Stimulated activated CD4-positive, alpha-beta T cell treated with anti-CD3 and anti-CD28 coated beads, Interleukin-12 subunit alpha, Interleukin-12 subunit beta, amount 100 ng/mL, for 48 hours (primary cell): ENCODE measurements at places on chromosomes 2 and 18.

DNA sequence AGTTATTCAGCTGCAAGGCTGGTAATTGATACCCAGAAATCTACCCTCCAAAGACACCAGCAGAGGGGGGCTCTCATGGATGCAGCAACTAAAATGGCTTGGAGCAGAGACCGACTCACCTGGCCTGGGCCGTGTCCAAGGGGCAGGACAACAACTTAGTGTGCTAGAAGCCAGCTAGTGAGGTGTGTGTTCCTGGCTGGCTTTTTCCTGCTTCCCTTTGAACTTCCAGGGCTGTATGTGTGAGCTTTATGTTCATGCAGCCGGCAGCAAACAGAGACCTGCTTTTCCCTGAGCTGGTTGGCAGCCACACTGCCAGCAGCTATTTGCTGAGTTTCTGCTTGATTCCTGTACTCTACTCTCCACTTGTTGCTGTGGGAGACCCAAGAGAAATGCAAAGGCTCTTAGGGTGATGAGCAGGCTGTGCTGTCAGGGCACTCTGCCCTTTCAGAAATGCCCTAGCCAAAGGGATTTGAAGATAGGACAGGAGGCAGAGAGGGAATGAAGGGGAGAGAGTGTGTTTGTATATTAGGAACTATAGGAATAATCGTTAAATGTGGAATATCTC is 23.7 kb upstream of the GRP start:
- no peak for DNase-seq

GRCh38 chr2:41881249-41881648 is 166.6 kb upstream of the PKDCC start:
- DNase-seq, result no peak

- DNase-seq, result peak; percentile 37
Measured at GRCh38 chr2:24409700-24410556, 49.6 kb upstream of the ITSN2 start.

DNA sequence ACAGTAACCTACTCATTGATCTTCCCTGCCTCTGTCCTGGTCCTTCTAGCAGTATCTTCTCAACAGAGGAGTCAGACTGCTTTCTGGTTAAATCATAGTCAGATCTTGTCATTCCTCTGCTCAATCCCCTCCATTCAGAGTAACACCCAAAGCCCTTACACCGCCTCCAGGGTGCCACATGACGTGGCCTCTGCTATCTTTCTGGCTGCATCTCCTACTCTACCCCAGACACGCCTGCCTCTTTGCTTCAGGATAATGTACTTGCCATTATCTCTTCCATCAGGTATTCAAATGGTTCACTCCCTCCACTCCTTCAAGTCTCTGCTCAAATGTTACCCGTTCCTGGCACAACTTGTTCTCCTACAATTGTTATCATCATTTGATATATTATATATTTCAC is 36.3 kb upstream of the ACVR2A start:
- DNase-seq, result no peak

DNA sequence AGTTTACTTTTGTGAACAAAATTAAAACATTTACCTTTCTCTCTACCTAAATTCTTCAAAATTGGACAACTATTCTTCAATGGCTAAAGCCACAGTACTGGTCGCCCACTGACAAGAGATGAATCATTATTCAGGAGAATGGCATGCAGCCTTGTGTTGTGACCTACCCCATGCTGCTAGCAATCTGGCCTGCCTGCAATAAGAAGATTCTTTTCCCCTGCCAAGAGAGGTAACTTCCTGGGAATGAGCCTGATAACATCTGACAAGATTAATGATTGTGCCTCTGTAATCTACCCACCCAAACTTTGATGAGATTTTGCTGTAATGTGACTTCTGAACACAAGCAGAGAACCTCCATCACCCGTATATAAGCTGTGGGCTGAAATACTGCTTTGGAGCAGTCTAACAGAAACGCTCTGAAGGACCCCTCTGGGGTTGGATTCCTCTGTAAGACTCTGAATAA is 47.0 kb upstream of the ST3GAL5 start:
- DNase-seq, result no peak
